Keratinocyte (primary cell): ENCODE measurements at places on chromosomes 5 and 9.
A peak's percentile ranks its signal among the peaks of the same experiment; 100 is the strongest.

GRCh38 chr5:88677943-88678769 is 204.8 kb downstream of the MEF2C start:
- DNase-seq: no peak

GRCh38 chr9:14924230-14925219 is 14.3 kb upstream of the FREM1 start:
- no peak for DNase-seq

- DNase-seq: no peak
Observed at GRCh38 chr5:129902816-129903215, 1.4 kb upstream of the CHSY3 start.

DNA sequence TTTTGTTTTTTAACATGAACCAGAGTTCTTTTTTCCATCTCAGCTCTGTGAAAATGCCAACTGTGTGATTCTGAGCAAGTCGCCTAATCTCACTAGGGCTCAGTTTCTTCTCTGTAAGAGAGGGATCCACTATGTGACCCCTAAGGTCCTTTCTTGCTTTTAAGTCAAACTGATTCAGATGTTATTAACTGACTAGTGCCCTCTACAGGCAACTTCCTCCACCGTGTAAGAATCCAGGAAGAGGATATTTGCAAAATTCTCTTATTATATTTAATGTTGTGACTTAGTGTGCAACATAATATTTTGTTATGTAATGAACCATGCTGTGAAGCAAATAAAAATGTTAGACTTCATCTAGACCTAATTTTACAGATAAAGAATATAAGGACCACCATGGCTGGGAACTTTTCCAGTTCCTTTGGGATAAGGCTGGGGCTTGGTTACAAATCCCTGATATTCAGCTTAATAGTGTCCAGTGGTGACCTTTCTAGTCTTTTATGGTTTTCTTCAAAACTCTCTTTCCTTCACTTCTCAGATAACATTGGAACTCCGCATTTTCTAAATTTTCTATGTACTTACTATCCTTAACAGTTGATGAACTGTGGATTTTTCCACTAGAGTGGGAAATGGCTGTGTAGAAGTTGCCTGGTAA is 244.7 kb downstream of the PIK3R1 start:
- DNase-seq: no peak

DNA sequence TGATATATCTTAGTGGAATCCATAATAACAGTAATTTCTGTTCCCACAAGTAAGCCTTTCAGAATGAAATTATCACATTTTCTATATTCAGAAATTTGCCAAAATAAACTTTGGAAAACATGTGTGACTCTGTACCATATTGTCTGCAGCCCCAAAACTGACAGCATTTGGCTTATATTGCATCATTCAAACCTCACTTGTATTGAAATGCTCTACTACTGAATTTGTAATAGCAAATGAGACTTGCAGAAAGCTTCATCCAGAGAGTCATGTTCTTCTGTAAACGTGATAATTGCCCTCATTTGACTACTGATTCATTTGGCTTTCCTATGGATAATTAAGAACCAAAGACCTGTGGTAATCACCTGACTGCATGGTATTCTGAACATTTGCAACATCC is 1249.5 kb upstream of the CDH18 start:
- no peak for DNase-seq

- no peak for DNase-seq
Observed at GRCh38 chr9:35661756-35662350, 3.1 kb downstream of the ARHGEF39 start.

- no peak for DNase-seq
Observed at GRCh38 chr5:21164425-21164824, 1176.4 kb upstream of the CDH18 start.

GRCh38 chr5:67686746-67687145 is 490.1 kb upstream of the CD180 start:
- no peak for DNase-seq

DNA sequence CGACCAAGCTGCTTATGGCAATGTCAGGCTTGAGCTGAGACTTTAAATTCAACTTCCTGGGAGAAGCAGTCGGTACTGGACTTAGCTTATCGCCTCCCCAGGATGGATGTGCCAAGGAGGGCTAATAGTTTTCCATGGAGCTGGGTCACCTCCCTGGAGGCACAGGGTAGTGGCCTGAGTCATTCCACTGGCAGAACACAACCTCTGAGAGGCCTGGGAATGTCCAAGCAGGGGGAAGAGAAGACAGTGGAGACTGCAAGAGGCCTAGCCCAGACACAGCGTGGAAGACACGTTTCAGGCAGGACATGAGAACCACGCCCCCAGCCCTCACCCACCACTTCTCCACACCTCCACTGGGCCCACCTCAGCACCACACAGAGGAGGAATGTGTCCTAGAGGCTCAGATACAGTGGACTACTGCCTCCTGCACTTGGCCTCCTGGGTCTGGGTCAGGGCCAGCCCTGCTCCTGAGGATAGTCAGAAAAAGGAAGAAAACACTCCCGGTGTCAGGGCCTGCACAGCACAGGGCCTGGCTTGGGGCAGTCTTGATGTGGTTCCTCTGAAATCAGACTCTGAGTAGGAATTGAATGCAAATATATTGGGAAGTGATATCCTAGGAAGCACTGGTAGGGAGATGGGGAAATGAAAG is 171.8 kb downstream of the FSTL4 start:
- no peak for DNase-seq

- no peak for DNase-seq
Observed at GRCh38 chr9:98973576-98973975, 29.9 kb downstream of the COL15A1 start.

GRCh38 chr5:90223756-90224155 is 185.8 kb downstream of the CETN3 start:
- no peak for DNase-seq

- no peak for DNase-seq
Observed at GRCh38 chr5:81630684-81631083, 120.2 kb downstream of the SSBP2 start.

DNA sequence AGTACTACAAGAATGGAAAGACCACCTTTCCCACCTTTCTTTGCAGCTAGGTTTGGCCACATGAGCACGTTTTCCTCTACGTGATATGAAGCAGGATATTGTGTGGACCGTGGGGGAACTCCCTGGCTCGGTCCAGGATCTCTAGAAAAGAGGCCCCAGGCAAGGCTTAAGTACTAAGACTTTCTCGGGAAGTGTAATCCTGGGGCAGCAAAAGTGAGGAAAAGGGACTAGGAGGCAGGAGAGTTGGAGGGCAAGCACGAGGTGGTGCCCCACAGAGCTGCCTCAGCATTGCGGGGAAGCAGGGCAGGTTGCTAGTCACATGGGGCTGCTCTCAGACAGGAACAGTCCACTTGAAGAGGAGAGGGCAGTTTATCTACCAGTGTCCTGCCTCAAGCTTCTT is 235.1 kb downstream of the GADD45G start:
- DNase-seq: no peak

- DNase-seq: no peak
Observed at GRCh38 chr5:59813761-59814536, 79.6 kb downstream of the PDE4D start.

- no peak for DNase-seq
Observed at GRCh38 chr9:105119156-105119555, 125.3 kb upstream of the SLC44A1 start.

GRCh38 chr5:148403344-148403743 is 19.6 kb downstream of the FBXO38 start:
- no peak for DNase-seq

GRCh38 chr5:111691914-111692313 is 65.1 kb downstream of the NREP start:
- DNase-seq: no peak

DNA sequence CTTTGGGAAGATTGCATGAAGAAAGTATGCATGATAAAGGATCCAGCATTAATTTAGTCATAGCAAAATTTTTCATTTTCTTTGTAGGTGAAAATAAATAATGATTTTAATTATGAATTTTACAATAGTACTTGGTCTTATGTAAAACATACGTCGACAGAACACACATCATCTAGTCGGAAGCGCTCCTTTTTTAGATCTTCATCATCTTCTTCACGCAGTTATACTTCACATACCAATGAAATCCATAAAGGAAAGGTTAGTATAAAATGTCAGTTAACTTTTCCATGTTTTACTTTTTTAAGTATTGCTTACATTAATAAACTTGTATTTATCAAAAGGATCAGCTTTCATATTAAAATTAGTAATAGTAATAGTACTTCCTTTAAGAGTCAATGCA is 35.8 kb downstream of the C7 start:
- DNase-seq: no peak

DNA sequence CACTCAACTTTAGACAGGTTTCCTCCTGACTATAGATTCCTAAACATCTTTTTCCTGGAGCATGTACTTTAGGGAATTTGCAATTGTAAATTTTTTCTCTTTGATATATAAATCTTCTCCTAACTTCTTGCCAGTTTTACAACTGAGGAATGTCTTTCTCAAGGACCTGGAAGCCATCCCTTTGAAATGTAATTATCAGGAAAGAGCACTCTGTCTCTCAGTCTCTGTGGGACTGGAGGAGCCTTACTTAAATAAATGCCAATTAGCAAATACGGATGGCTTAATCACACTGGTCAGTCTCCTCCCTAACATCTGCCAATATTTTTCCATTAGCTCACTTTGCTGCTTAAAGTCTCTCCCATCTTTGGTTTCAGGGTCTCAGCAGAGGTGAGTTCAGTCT is 344.3 kb upstream of the ARRDC3 start:
- DNase-seq: no peak

DNA sequence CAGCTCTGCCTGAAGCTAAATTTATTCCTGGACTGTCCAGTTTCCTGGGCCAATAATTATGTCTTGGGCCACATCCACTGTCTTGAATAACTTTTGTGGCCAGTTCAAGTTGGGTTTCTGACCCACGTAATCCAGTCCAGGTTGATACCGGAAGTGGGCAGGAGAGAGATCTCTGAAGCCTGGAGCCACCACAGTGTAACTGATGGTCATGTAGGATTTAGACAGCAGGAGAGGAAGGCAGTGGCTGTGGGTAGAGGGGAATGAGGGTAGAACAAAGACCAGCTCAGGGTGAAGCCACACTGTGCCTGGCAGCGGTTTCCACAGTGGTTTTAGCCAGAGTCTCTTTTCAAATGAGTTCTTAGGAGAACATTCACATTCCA is 30.2 kb downstream of the SH3PXD2B start:
- no peak for DNase-seq

- DNase-seq: no peak
Observed at GRCh38 chr5:15943487-15943886, 236.1 kb downstream of the MARCHF11 start.

- no peak for DNase-seq
Observed at GRCh38 chr5:100838048-100838473, 65.0 kb downstream of the ST8SIA4 start.

GRCh38 chr5:179137016-179137642 is 77.0 kb downstream of the ZNF354C start:
- no peak for DNase-seq

- no peak for DNase-seq
Observed at GRCh38 chr9:7935681-7936080, 136.1 kb upstream of the DMAC1 start.

DNA sequence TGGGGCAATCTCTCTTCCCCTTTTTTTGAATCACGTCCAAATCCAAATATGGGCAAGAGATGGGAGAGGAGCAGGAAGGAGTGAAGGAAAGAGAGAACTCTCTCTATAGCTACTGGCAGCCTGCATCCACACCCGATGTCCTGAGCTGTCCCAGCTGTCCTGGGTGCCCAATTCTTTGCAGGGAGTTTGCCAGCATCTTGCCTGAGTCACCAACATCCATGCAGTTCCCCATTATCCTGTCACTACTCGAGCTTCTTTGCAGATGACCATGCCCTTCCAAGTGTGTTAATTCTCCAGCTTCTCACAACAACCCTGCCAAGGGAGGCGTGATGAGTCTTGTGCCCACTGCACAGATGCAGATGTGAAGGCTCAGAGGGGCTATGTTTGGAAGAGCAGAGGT is 127.1 kb downstream of the NSG2 start:
- DNase-seq: no peak

DNA sequence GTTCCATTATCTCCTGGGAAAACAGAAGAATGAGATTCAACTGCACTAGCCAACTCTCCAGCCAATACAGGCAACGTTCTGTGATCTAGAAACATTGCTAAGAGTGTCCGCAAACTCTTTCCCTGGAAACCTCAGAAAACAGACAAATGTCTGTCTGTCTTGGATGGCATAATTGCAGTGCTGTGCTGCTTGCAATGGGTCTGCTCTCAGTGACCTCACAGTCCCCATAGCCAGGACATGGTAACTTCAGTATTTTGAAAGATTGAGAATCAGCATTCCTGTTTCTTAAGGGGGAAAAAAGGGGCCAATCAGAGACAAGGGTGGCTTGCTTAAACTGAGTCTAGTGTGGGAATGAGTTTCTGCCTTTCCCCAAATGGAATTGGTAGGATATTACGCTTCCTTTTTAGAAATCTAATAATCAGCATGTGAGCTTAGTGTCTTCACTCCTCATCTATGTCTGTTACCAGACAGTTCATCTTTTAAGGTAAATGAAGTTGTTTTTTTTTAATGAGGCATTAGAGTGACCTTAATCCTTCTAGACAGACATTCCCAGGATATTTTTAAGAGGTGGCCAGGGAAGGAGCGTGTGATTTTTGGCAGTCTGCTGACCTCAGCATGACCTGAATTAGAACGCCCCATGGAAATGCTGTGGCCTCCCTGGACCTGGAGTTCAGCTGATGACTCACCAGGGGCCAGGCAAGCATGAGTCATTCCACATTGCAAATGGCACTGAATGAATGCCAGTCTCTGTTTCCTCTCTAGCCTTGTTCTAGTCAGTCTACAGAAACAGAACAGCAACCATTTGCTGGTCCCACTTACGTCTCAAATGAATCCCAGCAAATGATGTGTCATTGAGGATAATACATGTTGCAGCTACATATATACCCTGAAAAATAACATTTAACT is 210.2 kb upstream of the ACTBL2 start:
- DNase-seq: peak; percentile 91

DNA sequence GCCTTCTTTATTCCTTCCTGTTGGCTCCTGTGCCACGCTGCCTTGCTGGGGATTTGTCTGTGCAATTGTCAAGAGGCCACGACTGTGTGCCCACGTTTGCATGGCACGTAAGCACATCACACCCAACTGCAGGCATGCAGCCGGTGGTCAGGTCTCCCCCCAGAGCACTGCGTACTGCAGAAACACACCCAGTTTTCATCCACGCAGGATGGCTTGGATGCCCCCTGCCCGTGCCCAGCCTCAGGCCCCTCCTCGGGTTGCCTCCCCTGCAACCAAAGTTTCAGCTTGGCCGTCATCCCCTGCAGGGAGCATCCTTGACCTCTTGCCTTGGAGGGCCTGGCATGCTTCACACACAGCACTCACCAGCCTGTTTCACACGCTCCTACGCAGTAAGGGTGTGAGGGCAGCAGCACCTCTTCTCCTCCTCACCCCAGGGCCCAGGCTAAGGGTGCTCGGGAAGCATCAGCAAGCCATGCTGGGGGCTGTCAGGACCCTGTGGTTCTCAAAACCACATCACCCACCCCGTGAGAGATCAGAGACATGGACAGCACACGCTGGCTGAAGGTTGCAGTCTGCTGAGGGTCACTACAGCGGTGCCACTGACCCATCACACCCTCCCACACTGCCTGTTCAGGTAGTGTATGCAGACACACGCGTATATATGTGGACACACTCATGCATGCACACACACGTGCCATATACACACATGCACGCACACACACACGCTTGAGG is 3.1 kb downstream of the MRPL36 start:
- DNase-seq: no peak
